ENCODE measurements at places on chromosomes 4 and X.

DNA sequence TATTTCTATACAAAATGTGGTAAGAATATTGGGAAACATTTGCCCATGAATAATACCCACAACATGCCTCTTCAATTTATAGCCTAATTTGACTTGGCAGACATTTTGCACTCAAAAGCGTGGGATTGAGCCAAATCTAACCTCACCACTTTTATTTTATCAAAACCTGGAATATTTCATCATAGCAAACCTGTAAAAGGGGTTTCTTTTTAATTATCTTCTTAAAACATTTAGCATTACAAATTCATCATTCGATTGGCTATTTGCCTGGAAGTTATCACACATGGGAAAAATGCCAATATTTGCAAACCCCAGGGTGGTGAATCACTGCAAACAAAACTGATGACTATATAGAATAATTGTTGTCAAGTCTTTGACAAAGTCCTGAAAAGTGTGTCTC lies 56.2 kb downstream of the VCX3B start:
- DNase-seq: no peak

GRCh38 chrX:110414679-110415439 lies 56.2 kb downstream of the RTL9 start:
- DNase-seq: no peak

DNA sequence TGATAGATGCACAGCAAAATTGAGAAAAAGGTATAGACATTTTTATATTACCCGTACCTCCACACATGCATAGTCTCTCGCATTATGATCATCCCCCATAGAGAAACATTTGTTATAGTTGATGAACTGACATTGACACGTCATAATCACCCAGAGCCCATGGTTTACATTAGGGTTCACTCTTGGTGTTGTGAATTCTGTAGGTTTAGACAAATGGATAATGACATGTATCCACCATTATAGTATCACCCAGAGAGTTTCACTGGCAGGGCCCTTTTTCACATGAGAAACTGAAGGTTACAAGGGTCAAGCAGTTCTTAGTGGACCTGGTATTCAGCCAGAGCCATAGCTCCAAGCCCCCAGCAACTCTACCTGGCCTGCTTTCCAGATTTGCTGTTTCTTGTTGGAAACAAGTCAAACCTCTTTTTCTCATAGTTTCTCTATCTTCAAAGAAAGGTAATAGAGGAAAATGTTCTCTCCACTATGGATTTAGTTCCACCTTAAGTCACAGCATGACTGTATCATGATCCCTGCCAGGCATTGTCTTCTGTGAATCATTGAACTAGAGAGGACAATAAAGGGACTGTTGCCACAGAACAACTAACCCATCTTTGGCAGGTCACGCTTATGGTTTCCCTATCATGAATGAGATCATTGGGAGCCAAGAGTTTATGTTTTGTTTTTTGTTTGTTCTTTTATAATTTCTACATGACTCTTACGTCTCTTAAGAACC lies 64.0 kb downstream of the HHIP start:
- DNase-seq: no peak

- DNase-seq: no peak
These were observed 279.0 kb upstream of the TAPT1 start for GRCh38 chr4:16505267-16505666.

DNA sequence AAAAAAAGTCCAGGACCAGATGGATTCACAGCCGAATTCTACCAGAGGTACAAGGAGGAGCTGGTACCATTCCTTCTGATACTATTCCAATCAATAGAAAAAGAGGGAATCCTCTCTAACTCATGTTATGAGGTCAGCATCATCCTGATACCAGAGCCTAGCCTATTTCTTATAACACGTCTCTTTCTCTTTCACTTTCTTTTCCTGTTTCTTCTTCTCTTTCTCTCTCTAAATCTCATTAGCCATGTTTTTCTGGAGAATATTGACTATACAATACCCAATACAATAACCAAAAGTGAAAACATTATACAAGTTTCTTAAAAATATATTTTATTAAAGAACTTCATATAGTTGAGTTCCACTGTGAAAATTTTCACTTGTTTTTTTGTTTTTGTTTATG lies 1154.9 kb upstream of the PCDH7 start:
- DNase-seq: no peak

- no peak for DNase-seq
These were observed 17.7 kb upstream of the SLC25A43 start for GRCh38 chrX:119381349-119381944.

DNA sequence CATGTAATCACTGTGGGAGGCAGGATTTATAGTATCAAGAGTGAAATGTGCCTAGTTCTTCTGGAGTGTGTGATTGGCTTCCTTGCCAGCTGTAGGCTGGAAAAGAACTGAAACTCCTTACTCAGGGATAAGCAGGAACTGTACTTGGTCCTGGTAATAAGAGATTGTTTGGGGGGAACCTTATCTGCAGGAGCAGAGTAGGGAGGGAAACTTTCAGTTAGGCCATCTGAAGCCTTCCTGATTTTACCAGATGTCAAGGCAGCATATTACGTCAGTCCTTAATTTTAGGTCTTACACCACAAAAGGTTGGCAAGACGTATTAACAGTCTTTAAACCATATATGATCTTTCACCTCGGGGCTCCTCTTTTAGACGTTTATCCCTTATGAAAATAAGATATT lies 231.5 kb upstream of the FMR1 start:
- no peak for DNase-seq

DNA sequence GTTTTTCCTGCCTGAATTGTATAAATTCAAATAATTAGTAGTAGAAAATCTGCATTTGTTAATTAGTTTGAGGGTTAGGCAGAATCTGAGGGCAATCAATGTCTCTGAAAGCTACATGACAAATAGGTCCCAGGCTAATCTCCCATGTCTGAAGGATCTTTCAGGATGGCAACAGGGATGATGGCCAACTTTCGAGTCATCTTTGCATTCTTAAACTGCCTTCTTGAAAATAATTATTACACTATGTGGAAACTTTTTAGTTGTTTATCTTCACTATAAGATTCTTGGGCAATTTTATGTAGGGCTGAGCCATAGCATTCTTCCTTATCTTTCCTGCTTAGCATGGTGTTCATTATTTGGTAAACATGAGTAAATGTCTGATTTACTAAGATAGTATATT lies 490.3 kb upstream of the EPHA5 start:
- DNase-seq: no peak
